ENCODE measurements at places on chromosomes 1 and 21. TPM values are rescaled to one million over a fixed set of nuclear protein-coding genes. Genes with fewer than 3 reads are reported as not detected.
A peak's percentile ranks its signal among the peaks of the same experiment; 100 is the strongest.

- no peak for DNase-seq
These were observed 20.2 kb upstream of the ACTA1 start for GRCh38 chr1:229454056-229454455.

DNA sequence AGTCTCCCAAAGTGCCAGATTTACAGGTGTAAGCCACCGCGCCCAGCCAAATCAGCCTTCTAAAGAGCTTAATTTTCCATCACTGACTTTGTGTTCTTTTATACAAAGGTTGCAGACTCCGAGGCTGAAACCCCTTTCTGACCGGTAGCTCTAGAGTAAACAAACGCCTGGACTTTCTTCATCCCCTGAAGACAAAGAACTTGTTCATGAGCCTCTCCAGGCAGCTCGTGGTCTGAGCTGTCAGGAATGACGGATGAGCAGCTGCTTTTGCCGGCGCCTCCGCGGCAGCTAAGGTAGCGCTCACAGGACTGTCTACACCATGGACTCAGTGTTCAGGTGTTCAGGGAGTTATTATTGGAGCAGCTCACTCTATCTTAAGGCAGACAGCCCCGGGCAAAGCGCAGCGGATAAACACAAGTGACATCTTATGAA is 128.5 kb upstream of the ERRFI1 start:
- DNase-seq = peak; percentile 74

The PYHIN1 gene
- not detected for total RNA-seq

GRCh38 chr1:67175530-67176087 is 9.4 kb downstream of the IL23R start:
- DNase-seq = no peak

The OR6K3 gene
- not detected for total RNA-seq

- no peak for DNase-seq
These were observed 12.7 kb downstream of the CFAP298 start for GRCh38 chr21:32599526-32599925.

GRCh38 chr1:233912909-233913308 is 8.4 kb downstream of the SLC35F3 start:
- DNase-seq = no peak

DNA sequence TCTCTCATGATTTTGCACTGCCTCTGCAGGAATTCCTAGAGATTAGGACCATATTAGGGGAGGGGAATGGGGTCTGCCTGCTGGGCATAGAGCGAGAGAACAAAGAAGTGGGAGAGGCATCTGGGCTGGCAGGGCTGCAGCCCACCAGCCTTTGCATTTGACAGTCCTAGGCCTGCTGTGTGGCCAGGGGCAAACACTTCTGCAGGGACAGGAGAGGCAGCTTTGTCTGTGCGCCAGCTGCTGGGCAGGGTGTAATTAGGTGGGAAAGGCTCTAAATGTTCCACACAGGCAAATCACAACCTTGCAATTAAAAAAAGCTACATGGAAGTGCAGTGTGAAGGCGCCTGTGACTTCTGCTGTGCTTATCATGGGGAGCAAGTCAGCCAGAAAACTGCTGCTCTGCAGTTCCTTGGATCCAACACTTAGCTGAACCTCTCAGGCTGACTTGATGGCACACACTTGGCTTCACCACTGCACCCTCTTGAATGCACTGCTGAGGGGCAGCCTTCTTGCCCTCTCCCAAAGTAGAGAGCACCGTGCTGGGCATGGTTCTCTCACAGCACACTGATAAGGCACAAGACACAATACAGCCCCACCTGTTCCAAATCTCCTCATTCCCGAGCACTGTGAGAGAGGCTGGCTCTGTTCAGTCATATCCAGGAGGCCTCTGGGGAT is 73.6 kb upstream of the TLR5 start:
- no peak for DNase-seq

The PM20D1 gene
- not detected for total RNA-seq

DNA sequence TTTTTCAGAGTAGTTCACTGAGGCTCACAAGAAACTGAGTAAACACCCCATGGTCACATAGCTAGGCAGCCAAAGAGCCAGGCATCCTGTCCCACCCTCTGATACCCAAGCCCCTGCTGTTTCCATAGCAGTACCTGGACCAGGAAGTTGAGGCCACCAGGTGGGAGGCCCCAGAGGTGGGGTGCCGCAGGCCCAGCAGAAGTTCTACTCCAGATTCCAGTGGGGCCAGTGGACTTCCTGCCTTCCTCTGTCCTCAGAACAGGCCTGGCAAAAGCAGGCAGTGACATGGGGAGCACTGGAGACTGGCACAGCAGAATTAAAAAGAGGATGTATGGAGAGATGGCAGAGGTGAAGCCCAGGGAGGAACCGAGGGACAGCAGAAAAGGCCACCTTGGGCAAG is 19.0 kb downstream of the FOXO6 start:
- DNase-seq = no peak

- no peak for DNase-seq
These were observed 227 bp downstream of the NBL1 start for GRCh38 chr1:19644395-19644680.

DNA sequence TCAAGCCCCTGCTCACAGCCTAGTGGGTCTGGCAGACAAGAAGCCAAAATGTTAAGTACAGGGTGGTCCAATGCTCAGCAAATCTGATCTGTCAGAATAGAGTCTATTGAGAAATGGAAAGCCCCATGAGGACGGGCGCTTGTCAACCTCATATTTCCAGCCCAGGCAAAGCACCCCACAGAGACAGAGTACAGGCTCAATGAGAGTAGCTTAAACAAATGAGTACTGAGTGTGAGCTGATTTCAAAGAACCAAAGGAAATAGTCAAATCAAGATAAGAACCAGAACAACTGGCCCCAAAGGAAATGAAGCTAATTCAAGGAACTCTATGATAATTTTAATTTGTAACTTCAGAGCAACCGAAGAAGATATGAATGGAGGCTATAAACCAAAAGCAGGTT is 44.6 kb upstream of the SLC30A1 start:
- no peak for DNase-seq

DNA sequence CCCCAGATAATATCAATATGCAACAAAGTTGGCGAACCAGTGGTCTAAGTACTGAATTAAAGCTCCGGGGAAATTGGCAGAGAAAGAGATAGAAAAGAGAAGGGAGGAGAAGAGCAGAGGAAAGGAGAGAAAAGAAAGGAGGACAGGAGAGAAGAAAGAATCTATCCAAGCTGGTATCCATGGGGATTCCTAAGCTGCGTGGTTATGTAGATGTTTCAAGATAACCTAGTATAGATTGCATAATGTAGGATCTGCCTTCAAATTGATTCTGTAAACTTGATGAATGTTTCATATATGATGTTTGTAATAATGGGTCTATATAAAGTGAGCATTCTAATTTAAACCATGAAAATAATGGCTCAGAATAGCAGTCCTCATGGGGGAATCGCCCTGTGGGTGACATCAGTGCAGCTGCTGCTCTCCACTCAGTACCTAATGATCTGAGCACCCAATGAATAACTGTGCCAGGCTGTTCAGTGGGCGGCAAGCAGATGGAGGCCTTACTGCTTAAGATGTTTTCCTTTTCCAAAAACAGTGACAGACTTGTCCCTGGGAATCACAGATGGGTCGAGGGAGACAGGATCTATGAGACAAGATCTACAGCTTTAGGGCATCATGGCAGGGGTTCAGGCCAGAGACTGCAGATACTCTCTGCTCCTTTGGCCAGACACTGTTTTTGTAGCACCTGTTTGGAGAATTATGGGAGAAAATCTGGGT is 78.0 kb downstream of the LAMC2 start:
- no peak for DNase-seq

The LRRC3 gene
- under 0.01 TPM for total RNA-seq

The OLIG2 gene
- total RNA-seq = not detected

The ESPN gene
- total RNA-seq = under 0.01 TPM

The TAF1A gene
- 10.0 TPM for total RNA-seq

- no peak for DNase-seq
These were observed 21.1 kb upstream of the ATP1A1 start for GRCh38 chr1:116351914-116352313.

The AMY2A gene
- total RNA-seq = not detected

The EDARADD gene
- not detected for total RNA-seq

The BMP8B gene
- not detected for total RNA-seq
